ENCODE measurements at places on chromosomes 6 and 20.

GRCh38 chr6:4781967-4782575 is 5.9 kb downstream of the CDYL start:
- no peak for DNase-seq

DNA sequence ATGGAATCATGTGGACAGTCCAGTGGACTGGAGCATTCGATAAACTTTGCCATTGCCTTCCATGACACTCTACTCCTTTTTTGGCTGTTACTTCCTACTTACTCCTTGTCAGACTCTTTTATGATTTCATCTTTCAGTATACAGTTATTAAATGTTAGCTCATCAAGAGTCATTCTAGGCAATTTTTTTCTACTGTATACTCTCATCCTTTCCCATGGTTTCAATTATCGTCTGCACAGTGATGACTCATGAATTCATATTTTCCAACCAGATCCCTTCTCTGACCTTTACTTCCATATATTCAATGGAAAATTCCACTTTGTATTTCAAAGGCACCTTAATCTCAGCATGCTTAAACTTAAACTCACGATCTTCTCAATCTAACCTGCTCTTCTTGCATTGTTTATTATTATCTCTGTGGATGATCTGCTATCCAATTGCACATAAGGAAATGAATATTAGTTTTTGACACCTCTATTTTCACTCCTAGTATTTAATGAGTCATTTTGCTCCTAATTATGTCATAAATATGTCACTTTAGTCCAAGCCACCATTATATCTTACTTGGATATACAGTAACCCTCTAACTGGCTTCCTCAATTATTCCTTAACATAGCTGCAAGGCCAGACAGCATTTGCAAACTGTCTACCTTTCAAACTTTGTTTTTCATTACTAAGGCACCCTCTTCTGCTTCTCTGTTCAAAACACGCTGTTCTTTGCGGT is 427.5 kb downstream of the PHF3 start:
- DNase-seq = no peak

- no peak for DNase-seq
Observed at GRCh38 chr6:134539865-134540323, 222.0 kb upstream of the SGK1 start.

GRCh38 chr6:49915035-49915434 is 48.7 kb upstream of the CRISP1 start:
- DNase-seq = no peak

DNA sequence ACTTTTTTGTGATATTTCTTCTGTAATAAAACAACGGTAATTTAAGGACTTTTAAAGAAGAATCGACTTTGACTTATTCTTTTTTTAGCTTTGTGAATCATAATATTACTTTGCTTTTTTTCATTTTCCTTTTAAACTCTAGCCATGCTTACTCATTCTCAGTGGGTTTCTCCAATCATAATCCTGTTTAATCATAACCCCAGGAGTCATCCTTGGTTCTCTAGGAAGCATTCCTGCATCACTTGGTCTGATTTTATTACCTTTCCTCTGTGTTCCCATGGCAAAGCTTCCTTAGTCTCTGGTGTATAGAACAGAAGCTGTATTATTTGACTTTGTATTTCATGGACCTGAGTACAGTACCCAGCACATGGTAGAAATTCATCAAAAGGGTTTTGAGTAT is 223.5 kb downstream of the CDKAL1 start:
- peak; percentile 52 for DNase-seq

DNA sequence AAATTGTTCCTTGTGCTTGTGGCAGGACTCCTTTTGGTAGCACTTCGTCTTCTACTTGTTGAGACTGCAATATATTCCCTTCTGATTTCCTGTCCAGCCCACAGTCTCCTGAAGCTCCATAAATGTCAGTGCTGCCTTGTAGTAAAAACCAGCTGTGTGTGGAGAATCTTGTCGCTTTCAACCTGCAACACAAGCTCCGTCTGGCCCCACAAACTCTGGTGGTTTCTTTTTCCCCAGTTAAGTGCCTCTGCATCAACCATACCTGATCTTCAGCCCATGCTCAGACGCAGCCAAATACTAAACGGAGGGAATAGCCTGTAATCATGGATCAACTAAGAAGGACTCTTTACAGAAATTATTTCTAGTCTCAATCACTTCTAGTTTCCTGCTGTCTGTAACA is 1133.3 kb upstream of the ADGRB3 start:
- DNase-seq = no peak

GRCh38 chr20:8306937-8307336 is 174.9 kb downstream of the PLCB1 start:
- DNase-seq = no peak

DNA sequence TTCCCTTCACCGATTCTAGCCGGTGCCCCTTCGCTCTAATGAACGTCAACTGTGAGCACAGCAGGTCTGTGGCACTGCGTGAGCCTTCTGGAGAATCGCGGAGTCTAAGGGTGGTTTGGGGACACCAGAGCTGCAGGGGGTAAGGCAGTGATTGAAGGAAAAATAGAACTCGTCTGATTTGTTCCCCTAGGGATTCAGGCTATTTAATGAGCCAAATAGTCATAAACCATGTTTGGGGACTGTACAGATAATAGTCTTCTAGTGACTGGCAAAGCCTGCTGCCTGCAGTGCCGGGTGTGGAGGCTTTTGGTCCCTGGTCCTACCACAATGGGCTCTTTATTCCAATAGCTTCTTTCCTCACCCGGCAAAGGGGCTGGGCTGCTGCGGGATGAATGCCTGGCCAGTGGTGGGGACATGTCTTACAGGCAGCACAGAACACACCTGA is 11.1 kb upstream of the NTSR1 start:
- no peak for DNase-seq

GRCh38 chr6:90347411-90347851 is 50.8 kb upstream of the BACH2 start:
- no peak for DNase-seq

GRCh38 chr6:27138837-27139755 is 108.4 kb upstream of the PRSS16 start:
- no peak for DNase-seq

DNA sequence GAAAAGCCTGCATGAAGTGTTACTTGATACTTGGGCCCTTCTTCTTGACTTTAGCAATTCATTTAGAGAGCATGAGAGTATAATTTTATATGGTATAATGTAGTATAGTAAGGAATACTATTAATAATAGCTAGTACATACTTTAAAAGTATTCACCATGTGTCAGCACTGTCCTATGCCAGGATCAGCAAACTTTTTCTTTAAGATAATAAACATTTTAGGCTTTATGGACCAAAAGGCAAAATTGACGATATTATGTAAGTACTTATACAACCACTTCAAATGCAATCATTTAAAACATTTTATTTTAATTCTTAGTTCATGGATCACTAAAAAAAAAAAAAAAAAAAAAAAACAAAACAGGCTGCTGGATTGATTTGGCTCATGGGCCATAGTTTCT is 163.9 kb downstream of the IBTK start:
- no peak for DNase-seq

- no peak for DNase-seq
Observed at GRCh38 chr6:51269876-51270275, 451.2 kb downstream of the TFAP2B start.

DNA sequence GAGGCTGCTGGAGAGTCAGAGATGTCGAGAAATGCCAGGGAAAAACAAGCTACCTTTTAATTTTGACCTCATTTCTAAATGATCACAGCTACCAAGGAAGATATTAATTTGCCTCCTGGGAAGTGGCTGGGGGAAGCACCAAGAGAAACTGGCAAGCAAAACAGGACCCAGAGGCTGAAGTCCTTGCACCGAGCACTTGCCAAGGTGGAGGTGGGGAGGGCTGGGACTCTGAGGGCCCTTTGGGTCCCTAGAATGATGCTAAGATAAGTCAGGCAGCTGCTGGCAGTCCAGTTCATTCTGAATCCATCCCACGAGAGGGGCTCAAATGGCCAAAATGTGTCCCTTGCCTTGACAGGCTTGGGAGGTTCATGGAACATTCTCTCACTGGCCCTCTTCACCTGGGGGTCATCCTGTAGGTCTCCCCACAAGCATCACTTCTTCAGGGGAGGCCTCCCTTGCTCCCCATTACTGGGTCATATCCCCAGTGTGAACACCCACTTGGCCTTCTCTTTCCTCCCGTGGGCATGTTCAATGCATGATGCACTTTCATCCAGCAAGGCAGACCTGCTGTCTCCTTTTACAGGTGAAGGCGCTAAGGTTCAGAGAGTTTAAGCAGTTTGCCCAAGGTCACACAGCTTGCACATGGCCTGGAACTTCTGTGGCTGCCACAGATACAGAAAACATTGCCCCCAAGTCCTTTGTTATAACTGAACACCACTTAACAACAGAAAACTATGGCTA is 39.1 kb upstream of the BLCAP start:
- DNase-seq = no peak

DNA sequence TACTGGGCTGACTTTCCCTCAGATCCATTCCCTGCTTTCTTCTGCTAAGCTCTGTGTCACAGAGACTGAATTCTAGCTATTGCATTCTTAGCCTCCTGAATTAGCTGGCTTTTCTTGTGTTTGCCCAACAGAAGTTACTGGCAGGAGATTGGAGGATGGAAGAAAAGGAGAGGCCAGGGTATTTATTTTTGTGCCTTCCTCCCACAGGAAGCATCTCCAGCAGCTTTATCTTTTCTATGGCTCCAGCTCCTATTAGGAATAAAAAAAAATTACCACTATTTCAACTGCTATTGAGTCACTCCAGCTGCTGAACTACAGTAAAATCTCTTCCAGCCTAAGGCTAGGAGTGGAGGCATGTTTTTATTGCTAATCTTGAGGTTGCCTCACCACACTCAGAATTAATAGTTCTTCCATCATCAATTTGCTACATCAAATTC is 492.4 kb downstream of the RFPL4B start:
- DNase-seq = peak; percentile 44

- DNase-seq = no peak
Observed at GRCh38 chr6:32075781-32076180, 33.4 kb downstream of the TNXB start.

DNA sequence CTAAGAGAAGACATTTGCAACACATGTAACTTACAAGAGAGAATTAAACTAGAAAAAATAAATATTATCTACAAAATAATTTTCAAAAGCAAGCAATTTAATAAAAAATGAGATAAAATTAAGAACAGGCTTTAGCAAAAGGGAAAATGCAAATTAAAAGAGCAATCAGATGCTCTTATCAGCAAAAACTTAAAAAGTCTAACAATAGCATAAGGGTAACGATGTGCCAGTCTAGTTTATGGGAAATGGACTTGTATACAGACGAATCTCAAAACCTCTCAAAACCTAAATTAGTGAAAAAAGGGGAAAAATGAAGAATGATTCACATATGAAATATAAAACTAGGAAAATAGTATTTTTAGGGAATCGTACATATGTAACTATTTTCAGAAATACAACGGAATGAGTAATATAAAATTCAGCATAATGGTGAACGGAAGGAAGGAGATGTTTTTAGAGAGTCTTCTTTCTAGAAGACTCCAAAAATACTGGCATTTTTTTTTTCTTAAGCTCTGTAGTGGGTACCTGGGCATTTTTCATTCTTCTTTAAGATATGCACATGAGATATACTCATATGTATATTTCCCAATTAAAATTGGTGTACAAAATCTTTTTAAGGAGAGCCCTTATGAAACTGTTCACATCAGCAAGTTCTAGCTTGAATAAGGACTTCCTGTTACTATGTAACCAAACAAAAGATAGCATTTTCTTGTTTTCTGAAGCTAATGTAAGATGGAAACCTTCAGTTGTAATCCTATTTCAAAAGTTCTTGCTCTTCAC is 927 bp upstream of the MANEA start:
- DNase-seq = no peak

DNA sequence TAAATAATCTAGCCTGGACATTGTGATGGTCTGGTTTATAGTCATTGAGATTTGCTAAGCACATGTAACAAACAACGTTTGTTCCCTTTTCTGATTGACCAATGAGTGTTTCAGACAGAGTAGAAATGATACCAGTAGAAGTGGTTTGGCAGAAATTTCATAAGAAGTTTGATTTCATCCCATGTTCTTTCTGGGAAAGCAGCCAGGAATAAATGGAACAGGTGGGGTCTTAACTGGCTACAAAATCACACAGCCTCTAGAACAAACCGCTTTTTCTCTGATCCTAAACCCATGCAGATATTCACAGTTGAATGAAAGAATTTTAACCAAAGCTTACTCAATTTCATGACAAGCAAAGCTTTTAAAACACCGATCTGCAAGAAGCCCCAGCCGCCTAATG is 227.5 kb downstream of the UST start:
- no peak for DNase-seq

DNA sequence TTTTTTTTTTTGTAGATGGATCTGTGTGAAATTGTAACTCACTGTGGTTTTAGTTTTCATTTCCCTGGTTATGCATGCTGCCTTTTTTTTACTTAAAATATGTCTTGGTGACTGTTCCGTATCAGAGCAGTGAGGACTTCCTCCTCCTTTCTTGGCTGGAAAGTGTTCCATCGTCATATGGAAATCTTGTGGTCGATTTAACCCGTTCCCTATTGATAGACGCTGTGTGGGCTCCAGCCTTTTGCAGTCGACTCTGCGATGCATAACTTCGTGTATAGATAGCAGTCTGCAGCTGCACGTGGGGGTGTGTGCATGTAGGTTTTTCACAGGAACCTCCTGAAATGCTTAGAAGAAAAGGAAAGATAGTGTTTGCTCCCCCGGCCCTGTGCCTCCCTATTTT is 28.1 kb upstream of the PNPLA1 start:
- peak; percentile 17 for DNase-seq

- no peak for DNase-seq
Observed at GRCh38 chr6:130858498-130859160, 31.4 kb downstream of the SMLR1 start.

GRCh38 chr20:42093041-42093440 is 474.9 kb upstream of the CHD6 start:
- DNase-seq = no peak

- DNase-seq = no peak
Observed at GRCh38 chr6:168778201-168778600, 337.2 kb downstream of the SMOC2 start.
